ENCODE measurements at places on chromosomes 5 and 9.

DNA sequence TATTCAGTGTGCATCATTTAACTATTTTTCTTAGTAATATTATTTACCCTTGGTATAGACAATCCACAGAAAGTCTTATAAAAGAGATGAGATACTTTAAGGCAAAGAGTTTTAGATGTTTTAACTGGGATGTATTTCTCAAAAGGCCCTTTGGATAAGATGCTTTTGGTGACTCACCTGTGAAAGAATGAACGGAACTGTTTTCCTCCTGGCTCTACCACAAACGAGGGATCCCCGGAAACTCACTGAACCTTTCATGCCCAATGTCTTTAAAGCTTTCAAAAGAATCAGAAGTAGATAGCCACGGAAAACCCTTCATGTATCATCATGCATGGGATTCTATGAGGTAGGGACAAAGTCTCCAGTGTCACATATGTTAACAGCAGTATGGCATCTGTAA, 1.6 kb downstream of the ZNF782 start:
- DNase-seq = no peak

GRCh38 chr5:1437226-1437829, 7.9 kb downstream of the SLC6A3 start:
- peak; percentile 3 for DNase-seq

DNA sequence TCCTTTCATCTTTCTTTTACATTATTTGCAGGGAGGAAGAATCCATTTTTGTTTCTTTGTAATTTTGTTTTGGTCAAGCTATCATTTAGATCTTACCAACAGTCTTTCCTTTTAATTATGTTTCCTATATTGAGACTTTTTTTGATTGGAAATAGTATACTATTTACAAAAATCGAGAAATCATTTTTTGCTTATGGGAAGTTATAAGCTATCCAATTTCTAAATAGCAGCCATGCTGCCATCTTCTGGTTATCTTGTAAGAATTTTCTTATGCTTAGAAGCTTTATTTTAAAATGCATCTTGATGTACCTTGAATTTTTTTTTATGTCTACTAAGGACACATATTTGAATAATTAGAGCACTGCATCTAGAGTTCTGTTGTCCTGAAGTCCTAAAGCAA, 821.2 kb downstream of the PTPRD start:
- peak; percentile 100 for DNase-seq

GRCh38 chr9:126561582-126561981, 52.1 kb upstream of the LMX1B start:
- DNase-seq = no peak

DNA sequence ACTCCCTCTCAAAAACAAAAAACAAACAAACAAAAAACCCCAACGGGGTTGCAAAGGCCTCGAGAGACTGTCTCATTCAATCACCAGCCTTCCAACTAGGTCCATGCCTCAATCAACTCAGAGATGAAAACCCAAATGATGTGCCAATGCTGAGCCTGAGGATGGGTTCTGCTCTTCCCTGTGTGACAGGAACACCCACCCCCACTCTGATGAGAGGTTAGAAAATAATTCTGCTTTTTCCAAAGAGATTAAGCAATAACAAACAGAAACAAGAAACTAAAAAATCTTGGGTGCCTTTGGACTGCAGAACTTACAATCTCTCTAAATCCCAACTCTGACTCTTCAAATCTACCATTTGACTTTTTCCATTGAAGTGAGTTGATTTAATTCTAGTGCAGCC, 25.5 kb upstream of the FBP1 start:
- no peak for DNase-seq

GRCh38 chr9:136092741-136093140, 2.3 kb downstream of the NACC2 start:
- DNase-seq = no peak

DNA sequence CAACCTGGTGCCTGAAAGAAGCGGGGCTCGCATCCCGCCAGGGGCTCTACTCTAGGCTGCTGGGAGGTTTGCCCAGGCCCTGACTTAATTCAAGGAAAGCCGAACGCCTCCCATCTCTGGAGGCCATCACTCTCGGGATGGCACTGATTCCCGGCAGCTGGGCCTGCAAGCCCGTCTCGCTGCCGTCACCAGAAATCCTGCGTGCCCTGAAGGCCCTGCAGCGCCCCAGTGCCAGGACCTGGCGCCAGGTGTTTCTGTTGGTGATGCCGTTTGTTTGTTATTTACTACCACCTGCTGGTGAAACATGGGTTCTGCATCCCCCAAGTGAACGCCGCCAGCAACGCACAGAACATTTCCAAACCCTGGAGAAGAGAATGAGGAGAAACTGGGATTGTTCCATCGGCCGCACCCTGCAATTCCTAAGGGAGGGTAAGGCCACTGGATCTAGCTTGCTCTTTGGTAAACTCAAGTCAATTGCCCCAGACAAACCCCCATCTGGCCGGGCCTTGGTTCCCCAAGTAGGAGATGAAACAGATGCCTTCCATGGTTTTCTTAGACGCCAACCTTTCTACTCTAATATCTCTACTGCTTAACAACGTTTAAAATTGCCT, 77.9 kb downstream of the AK8 start:
- DNase-seq = peak; percentile 68

DNA sequence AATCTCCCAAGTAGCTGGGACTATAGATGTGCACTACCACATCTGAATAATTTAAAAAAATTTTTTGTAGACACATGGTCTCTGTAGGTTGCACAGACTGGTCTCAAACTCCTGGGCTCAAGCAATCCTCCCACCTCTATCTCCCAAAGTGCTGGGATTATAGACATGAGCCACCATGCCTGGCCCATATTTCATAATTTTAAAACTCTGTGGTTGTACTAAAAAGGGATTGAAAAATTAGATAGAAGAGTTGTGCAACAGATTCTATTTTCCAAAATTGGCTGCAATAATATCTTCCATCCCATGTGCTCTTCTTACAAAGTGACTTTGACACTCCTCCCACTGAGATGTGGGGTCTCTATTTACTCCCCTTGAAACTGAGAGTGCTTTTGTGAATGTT, 7.6 kb upstream of the UHRF2 start:
- DNase-seq = peak; percentile 97

DNA sequence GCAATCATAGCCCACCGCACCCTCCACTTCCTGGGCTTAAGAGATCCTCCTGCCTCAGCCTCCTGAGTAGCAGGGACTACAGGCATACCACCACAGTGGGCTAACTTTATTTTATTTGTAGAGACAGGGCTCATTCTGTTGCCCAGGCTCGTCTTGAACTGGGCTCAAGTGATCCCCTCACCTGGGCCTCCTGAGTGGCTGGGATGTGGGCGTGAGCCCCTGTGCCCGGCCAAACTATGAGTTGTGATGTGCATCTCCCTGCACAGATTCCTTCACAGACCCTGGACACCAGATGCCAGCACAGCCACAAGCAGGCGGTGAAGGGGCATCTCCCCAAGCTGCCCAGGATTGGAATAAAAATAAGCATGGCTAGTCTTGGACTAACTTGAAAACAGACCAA, 244.9 kb upstream of the IRX1 start:
- no peak for DNase-seq

DNA sequence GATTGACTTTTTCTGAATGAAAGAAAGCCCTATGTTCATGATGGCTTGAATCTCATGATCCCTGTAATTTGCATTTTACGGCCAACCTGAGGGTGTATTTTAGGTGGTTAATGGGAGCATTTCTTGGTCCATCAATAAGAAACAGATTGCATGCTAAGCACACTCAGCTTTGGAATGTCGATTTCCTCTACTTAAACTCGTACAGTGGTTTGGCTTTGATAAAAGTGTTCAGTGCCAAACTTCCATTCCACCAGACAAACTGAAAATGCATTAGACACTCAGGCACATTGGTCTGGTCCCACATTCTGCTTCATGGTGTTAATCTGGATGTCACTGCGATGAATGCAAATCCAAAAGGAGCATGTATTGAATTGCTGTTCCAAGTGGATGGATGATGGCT, 77.0 kb downstream of the VCAN start:
- DNase-seq = no peak

DNA sequence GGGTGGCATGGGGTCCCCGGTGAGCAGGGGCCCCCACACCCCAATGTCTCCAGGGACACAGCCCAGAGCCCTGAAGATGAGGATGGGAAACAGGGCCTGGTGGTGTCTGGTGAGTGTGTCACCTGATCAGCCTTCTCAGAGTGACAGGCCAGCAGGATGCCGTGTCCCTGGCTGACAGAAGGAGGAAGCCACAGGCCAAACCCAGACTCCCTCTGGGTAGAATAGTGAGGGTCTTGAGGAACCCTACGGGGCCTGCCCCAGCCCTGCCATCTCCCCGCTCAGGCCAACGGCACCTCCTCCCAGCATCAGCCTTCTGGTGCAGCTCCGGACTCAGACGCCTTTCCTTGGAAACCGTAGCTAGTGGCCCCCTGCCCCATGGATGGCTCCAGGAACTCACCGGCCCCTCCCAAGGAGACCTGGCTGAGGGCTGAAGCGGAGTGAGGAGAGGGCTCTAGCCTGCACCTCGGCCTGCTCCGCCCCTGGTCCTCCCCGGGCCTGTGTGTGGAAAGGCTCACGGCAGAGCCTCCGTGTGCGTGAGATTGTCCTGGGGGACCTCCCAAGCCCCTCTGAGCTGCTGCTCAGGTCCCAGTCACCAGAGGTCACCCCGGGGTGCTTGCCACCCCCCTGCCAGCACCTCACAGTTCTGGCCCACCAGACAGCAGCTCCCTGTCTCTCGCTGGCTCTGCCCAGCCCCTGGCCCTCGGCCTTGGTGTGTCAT, 6.0 kb downstream of the RALGDS start:
- no peak for DNase-seq

- no peak for DNase-seq
These were observed 593.9 kb upstream of the GRAMD2B start for GRCh38 chr5:125829349-125829748.

DNA sequence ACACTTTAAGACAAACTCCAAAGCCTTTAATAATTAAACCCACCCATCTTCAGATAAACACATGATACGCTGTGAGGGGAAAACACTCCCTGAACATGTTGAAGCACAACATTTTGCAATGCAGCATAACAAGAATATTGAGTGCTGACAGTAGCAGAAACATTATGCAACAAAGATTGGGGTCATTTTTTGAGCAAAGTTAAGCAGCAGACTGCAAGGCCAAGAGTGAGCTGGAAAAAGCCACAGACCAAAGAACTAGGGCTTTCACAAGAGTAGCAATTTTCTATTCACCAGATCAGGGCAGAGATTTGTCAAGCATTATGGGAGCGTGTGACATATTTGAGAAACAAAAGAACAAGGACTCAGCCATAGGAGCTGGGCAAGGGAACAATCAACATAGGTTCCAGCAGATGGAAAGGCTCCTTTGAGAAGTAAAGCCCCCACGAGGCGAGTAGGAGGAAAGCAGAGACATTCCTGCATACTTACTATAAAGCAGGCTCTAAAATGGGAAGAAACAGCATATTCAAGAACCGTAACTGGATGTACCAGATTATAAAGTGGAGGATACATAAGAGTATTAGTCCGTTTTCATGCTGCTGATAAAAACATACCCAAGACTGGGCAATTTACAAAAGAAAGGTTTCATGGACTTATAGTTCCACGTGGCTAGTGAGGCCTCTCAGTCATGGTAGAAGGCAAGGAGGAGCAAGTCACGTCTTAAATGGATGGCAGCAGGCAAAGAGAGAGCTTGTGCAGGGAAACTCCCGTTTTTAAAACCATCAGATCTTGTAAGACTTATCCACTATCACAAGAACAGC, 4.8 kb upstream of the TTC23L start:
- no peak for DNase-seq

DNA sequence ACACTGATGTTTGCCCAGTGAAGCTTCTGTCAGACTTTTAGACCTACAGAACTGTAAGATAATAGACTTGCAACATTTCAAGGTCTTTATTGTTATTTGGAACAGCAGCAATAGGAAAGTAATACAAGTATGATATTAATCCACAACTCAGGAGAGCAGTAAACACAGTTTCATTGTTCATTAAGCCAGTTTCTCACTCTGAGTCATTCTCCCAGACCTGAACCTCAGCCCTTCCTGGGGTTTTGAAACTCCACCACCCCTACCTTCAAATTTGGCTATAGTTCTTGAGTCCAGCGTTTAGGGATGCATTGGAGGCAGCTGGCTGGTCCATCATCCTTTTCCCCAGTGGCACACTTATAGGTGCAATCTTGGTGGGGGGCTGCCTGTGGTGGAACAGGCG, 203.2 kb downstream of the RAB3C start:
- no peak for DNase-seq

DNA sequence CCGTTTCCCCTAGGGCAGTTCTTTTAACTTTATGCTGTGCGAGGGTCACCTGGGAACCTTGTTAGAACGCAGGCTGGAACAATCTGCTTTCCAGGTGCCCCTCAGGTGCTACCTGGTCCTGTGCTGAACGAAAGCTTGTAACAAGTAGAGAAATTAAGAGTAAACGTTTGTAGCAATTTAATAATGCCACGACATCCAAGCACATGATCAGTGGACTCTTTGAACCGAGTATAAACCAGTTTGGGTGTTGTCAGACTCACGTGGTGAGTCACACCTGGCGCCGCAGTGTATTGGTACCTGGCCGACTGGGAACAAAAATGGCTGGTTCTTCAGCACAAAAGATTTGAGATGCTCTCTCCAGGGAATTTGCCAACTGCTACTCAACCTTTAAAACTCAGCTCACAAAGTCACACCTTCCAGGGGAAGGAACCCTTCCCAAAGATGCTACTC, 926 bp upstream of the MYO10 start:
- DNase-seq = no peak

GRCh38 chr9:110410961-110411360, 73.3 kb upstream of the TXNDC8 start:
- no peak for DNase-seq

DNA sequence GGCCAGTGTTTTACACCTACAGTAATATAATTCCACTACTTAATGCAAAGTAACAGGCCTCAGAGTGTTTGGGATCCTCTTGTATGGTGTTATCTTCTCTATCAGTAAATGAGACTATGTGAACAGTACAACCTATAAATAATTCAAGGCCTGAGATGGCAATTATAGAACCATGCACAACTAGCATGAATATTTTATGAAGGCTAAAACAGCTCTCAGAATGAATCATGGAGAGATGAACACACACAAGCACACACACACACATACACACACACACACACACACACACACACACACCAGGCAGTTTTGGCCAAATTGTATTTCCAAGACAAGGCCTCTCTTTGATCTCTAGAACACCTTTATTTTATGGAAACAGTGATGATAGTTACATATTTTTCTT, 224.9 kb downstream of the EBF1 start:
- no peak for DNase-seq

GRCh38 chr5:38878391-38879077, 32.7 kb downstream of the OSMR start:
- peak; percentile 48 for DNase-seq

Measured in OCI-M1 (cell line).